ENCODE measurements at places on chromosomes 5 and 9.

DNA sequence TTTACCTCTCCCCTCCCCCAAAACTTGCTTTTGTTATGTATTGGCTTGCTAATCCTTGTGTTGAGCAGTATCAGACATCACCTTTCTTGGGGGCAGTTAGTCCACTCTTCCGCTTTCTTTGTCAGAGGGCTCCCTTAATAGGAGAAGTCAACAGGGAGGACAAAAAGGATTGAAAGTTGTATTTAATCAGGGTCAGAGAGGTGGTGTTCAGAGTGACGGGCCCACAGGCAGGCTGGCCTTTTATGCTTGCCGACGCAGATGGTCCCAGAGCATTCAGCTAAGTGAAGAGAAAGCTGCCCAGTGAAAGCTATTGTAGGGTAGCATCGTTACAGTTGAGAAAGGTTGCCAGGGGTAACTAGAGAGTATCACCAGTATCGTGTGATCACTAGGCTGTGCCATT, 131.1 kb downstream of the ZCCHC7 start:
- no peak for DNase-seq
- no peaks in the 10 kb centered on the region for H3K4me1 ChIP-seq
- no peak overlapping the region for H3K4me3 ChIP-seq

DNA sequence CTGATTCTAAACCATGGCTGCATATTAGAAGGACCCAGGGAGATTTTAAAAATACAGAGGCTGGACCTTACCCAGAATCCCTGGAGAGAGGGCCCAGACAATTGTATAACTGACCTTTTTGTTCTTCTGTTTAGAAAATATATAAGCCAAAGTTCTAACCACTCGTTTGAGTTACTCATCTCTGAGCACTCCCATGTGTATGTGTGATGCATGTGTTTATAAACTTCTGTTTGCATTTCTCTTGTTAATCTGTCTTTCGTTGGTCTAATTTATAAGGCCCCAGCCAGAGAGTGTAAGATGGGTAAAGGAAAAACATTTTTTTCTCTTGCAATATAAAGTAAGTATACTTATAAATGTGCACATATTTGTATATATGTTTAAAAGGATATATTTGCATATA, 443.9 kb downstream of the ZNF608 start:
- H3K36me3 ChIP-seq = no peaks in the 10 kb centered on the region
- H3K27me3 ChIP-seq = no peaks in the 10 kb centered on the region
- H3K4me1 ChIP-seq = no peaks in the 10 kb centered on the region
- DNase-seq = no peak
- H3K4me3 ChIP-seq = no peak overlapping the region
- H3K27ac ChIP-seq = no peak overlapping the region

DNA sequence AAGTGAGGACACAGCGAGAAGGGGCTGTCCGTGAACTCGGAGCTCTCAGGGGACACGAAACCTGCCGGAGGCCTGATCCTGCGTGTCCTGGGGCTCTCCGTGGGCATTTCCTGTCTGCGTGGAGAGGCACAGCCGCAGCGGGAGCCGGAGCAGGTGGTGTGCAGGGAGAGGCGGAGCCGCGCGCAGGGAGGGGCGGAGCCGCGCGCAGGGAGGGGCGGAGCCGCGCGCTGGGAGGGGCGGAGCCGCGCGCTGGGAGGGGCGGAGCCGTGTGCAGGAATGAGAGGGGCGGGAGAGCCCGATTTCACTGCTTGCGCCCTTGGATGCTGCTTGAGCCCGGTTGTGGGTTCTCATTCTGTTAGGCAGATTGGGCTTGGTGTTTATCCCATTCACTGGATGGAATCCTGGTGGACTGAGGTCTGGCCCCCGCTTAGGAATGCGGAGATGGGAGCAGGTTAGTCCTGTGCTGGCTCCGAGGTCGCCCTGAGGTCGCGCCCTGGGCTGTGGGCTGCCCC, 26.7 kb downstream of the NDUFS6 start:
- no peaks in the 10 kb centered on the region for H3K27me3 ChIP-seq
- H3K27ac ChIP-seq = no peak overlapping the region
- peaks cover 6% of the 10 kb centered on the region for H3K36me3 ChIP-seq
- H3K4me1 ChIP-seq = no peaks in the 10 kb centered on the region

DNA sequence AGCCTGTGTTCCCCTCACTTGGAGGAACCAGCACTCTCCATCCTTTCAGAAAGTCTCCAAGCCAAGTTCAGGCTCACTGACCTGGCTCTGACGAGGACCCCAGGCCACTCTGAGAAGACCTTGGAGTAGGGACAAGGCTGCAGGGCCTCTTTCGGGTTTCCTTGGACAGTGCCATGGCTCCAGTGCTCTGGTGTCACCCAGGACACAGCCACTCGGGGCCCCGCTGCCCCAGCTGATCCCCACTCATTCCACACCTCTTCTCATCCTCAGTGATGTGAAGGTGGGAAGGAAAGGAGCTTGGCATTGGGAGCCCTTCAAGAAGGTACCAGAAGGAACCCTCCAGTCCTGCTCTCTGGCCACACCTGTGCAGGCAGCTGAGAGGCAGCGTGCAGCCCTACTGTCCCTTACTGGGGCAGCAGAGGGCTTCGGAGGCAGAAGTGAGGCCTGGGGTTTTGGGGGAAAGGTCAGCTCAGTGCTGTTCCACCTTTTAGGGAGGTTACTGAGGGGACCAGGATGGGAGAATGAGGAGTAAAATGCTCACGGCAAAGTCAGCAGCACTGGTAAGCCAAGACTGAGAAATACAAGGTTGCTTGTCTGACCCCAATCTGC, 4.7 kb upstream of the NUP214 start:
- no peaks in the 10 kb centered on the region for H3K4me1 ChIP-seq
- H3K4me3 ChIP-seq = no peak overlapping the region
- no peaks in the 10 kb centered on the region for H3K36me3 ChIP-seq
- DNase-seq = no peak

DNA sequence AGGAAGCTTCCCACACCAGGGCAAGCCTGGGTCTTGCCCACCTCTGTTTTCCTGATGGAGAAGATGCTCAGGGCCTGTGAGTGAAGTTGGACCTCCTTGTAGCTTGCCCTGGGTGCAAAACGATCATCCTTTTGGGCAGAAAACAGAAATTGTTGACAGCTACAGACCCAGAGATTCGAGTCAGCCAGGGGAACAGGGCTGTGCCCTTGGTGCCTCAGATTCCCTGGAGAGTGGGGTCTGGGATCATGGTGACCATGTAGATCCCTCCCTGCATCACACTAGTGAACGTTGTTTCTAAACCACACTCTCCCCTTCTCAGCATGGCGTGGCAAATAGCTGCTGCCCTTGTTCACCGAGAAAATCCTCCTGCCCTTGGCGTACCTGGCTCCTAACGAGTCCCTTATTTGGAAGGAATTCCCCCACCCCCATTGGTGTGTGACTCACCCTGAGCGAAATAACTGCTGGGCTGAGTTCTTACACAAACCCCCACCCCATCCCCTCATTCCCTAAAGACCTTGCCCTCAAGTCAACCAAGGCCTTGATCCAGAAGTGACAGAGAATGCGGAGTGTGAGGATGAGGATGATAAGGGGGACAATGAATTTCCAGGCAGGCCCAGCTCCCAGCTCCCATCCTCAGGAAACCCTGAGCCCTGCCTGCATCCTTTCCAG, 1.1 kb upstream of the DCANP1 start:
- H3K4me3 ChIP-seq = no peak overlapping the region
- no peak overlapping the region for H3K27ac ChIP-seq
- DNase-seq = peak; percentile 25

DNA sequence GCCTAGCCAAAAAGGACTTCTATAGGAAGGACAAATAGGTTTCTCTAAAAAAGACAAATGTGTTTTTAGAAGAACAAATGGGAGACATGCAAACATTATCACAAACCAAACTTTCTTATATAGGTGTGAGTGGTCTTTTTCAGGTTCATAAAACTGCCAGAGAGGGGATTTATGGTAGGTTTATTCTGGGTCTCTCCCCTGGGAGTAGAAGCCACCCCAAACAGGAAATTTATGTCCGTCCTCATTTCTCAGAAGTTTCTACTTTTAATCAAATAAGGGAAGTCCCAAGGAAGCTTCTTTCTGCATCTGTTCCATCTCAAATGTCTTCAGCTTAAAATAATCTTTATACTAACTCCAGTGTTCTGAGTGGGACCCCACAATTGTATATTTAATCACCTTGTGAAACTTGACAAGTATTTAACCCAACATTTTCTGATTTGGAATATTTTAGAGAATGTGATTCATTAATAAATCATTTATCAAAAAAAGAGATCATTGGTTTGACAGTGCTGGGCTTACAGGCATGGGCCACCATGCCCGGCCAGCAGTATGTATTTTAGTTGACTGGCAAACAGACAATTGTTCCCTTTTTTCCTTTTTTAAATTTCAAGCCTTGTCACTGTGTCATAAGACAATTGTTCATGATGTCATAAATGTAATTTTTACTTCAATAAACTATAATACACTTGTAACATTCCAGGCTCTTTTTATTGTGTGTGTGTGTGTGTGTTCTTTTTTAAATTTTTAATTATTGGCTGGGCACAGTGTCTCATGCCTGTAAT, 44.6 kb upstream of the GLDC start:
- no peak for DNase-seq
- H3K4me1 ChIP-seq = no peaks in the 10 kb centered on the region
- no peaks in the 10 kb centered on the region for H3K27me3 ChIP-seq
- no peak overlapping the region for H3K27ac ChIP-seq

DNA sequence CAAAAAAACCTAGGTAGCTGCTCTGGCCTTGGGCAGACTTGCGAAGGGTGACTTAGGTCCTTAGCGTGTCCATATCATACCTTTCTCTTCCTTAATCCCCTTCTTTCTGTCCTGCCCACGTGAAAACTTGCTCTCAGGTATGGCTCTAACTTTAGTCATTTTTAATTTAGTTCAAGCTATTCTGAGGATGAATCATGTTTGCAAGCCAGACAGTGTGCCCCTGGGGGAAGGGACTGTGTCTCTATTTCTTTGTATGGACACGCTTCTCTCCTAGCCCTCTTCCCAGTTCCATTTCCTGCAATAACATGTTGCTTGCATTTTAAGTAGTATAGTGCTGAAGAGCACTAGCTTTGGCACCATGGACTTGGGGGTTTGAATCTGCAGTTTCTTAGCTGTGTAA, 120.6 kb downstream of the PTTG1 start:
- H3K36me3 ChIP-seq = no peaks in the 10 kb centered on the region
- DNase-seq = no peak
- H3K27me3 ChIP-seq = no peaks in the 10 kb centered on the region
- H3K4me3 ChIP-seq = no peak overlapping the region

Measured in RWPE2 (cell line).